ENCODE measurements at places on chromosomes 16 and 17. TPM values are rescaled to one million over a fixed set of nuclear protein-coding genes. Genes with fewer than 3 reads are reported as not detected.

The ABCA9 gene
- not detected for total RNA-seq

The KIF18B gene
- 34.1 TPM for total RNA-seq

The HES7 gene
- 2.9 TPM for total RNA-seq

The TNP2 gene
- not detected for total RNA-seq

The RHBDF1 gene
- total RNA-seq: 0.32 TPM
